Activated CD4-positive, CD25-positive, alpha-beta regulatory T cell treated with anti-CD3 and anti-CD28 coated beads, Interleukin-2, amount 50 U/mL, for 72 hours (primary cell): ENCODE measurements at places on chromosomes 5 and 9.

DNA sequence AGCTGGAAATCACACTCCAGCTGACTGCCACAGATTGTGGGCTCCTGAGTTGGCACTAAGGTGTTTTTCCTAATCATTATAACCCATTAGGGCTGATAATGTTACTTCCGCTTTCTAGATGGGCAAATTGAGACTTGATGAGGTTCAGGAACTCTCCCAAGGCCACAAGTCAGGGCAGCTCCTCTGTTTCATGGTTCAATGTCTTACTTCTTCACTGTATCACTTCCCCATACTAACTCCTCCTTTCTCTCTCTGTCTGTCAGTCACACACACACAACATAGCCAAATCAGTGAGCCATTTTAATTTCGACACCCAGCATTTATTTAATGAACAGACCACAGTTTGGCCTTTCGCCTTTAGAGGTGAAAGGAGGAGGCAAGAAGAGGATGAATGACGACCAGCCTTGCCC lies 17.8 kb upstream of the TRAF1 start:
- no peak for DNase-seq

GRCh38 chr9:73269430-73270101 lies 117.9 kb downstream of the ANXA1 start:
- no peak for DNase-seq

DNA sequence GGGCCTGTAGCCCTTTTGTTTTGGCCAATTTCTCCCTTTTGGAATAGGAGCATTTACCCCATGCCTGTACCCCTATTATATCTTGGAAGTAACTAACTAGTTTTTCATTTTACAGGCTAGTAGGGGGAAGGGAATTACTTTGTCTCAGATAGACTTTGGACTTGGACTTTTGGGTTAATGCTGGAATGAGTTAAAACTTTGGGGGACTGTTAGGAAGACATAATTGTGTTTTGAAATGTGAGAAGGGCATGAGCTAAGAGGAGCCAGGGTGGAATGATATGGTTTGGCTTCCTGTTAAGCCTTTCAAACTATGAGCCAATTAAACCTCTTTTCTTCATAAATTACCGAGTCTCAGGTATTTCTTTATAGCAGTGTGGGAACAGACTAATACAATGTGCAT lies 168.1 kb downstream of the FGF1 start:
- no peak for DNase-seq

GRCh38 chr5:79471556-79471955 lies 42.4 kb downstream of the HOMER1 start:
- DNase-seq: no peak

DNA sequence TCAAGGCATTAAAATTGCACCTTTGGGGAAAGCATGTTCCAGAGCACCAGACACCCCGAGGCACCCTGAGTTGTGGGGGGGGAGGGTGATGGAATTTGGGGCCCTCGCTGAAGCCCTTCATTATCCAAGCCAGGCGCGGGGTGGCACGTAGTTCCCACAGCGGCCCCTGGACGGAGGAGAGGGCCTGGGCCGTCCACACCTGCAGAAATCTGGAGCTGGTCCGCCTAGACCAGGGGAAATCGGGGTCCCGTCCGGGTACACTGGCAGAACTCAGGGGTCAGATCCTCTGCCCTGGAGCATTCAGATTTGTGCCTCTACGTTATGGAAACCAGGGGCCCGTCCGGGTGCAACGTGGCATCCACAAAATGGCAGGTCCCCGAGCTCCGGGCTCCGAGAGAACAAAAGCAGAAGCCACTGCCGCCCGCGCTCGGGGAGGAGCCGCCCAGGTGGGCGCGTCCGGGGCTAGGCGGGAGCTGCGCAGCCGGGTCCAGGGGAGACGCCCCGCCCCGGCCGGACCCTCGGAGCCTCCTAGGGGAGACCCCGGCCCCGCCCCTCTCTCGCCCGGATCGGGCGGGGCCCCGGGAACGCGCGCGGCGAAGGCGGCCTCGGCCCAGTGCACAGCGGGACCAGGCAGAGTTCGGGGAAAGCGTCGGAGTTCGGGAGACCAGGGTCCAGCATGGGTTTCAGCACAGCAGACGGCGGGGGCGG lies at the start of gene PLEKHG4B:
Gene PLEKHG4B, plus strand, starts transcription at position 613 of the 708 bp plus-strand sequence. Its CDS starts 64 bp downstream, at position 677.
- no peak for DNase-seq
